ENCODE measurements at places on chromosomes 13 and 19.

- peak; percentile 55 for DNase-seq
These were observed 9.8 kb downstream of the CLEC4M start for GRCh38 chr19:7772752-7773291.

GRCh38 chr19:47002106-47002766, 17.4 kb upstream of the NPAS1 start:
- DNase-seq = no peak

DNA sequence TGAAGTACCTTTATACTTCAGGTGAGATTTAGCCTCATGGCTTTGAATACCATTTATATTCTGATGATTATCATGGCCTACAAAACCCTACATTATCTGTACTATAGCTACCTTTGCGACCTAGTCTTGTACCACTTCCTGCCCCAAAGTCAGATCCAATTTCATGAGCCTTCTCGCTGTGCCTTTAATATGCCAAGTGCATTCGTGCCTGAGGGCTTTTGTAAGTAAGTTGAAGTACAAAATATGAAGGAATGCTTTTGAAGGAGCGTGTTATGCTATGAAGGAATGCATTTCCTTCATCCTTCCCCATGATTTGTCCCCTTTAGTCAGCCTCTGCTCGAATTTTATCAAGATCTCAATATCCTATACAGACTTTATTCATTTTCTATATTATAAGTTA, 9.2 kb upstream of the RASL11A start:
- no peak for DNase-seq

DNA sequence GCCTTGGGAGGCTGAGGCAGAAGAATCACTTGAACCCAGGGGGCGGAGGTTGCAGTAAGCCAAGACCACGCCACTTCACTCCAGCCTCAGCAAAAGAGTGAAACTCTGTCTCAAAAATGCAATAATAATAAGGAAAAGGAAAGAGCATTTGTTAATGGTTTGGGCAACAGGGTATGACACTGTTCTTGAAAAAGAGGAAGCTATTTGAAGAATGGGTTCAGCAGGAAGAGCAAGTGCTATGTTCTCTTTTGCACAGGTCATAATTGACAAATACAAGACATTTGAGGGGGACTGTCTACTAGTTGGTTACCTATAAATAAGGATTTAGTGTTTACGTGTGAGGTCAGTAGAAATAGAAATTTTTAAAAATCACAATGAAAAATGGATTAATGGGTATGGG, 218.3 kb downstream of the DCT start:
- DNase-seq = no peak

DNA sequence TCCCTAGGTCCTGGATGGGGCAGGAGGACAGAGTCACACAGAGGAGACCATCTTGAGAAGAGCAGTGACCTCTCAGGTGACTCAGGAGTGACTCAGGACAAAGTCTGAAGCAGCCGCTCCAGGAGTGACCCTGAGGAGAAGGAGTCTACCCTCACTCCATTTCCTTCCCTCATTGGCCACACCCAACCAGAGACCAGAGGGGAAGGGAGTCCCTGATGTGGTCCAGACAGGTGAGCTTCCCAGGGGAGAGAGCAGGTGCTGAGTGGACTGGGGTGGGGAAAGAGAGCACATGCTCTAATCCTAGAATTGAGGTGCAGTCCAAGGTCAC, 75.5 kb upstream of the MEDAG start:
- no peak for DNase-seq

DNA sequence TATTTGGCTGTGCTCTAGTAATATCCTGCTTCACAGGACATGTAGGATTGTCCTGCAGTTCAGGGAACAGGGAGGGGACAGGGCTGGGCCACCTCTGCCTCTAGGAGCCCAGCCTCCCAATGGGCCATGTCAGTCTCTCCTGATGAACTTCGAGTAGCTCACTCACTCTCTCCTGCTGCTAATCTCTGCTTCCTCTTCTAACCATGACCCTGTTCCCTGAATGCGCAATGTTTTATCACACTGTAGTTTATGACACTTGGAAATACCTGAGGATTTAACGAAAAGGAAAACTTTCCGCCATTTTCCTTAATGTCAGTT, 9.2 kb downstream of the PARP4 start:
- DNase-seq = no peak

DNA sequence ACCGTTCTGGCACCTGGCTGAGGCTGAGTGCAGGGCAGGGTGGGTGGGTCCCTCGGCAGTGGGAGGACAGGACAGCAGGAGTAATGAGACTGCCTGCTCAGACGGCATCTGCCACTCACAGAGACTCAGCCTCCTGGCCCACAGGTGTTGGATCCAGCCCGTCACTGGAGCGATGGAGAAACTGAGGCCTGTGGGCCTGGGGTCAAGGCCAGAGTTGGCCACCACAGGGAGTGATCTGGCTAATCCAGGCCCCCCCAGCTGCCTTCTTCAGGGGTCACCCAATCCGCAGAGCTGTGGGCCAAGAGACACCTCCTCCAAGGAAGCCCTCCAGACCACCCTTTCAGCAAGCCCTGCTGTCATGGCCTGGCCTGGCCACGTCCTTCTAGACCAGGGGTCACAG, 103.7 kb upstream of the VSTM2B start:
- no peak for DNase-seq

GRCh38 chr19:39315933-39316332, 4.7 kb downstream of the LRFN1 start:
- DNase-seq = no peak

DNA sequence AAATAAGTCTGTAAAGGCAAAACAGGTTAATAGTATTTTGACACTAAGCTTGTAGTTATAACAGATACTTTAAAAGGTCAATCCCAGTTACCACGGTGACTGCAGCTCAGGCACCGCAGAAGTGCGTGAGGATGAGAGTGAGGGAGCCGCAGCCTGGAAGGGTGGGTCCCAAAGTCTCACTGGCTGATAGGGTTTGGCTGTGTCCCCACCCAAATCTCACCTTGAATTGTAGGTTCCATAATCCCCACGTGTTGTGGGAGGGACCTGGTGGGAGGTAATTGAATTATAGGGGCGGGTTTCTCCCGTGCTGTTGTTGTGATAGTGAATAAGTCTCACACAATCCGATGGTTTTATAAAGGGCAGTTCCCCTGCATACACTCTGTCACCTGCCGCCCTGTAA, 40.0 kb upstream of the GAS6 start:
- no peak for DNase-seq

DNA sequence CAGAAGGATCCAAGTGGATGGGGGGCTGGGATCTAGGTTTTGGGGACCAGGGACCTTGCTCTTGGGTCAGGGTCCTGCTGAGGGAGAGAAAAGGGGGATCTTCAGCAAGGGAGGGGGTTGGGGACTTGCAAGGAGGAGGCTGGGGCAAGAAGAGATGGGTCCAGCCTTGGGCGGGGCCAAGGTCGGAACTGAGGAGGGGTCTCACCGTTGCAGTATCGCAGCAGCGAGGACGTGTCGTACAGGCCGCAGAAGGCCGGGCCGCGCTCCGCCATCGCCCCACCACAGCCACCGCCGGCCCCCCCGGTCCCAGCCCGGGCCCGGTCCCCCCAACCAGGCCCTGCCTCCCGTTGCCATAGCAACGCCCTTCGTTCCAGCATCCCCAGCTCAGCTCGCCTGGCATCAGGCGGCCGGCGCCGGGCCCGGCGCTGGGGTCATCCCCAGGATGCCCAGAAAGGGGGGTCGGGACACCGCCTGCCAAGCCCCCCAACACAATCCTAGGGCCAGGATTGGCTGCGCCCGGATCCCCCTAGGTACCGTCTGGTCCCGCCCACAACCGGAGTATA, 6.0 kb upstream of the EML2 start:
- DNase-seq = no peak

GRCh38 chr19:10422846-10423245, 2.5 kb downstream of the PDE4A start:
- DNase-seq = no peak

- DNase-seq = no peak
These were observed 223.1 kb downstream of the MZT1 start for GRCh38 chr13:72504131-72504841.

GRCh38 chr19:38277969-38278680, 13.8 kb downstream of the SPINT2 start:
- no peak for DNase-seq

GRCh38 chr13:31094331-31095015, 67.2 kb downstream of the HSPH1 start:
- DNase-seq = no peak

DNA sequence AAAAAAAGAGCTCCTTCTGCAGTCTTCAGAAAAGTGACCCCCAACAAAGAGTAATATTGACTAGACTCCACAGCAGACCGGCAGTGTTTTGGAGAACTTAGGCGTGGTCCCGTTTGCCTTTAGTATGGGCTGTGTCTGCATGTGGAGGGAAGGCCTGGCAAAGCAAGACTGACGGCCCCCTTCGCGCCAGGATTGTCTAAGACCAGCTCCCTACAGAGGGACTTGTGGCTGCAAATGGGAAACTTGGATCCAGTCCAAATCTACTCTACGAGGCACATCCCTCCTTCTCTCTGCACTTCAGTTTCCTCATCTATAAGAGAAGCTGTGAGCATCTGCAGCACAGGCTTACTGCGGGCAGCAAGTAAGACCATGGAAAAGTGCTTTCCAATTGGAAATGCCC, 350.0 kb downstream of the ZNF536 start:
- no peak for DNase-seq

DNA sequence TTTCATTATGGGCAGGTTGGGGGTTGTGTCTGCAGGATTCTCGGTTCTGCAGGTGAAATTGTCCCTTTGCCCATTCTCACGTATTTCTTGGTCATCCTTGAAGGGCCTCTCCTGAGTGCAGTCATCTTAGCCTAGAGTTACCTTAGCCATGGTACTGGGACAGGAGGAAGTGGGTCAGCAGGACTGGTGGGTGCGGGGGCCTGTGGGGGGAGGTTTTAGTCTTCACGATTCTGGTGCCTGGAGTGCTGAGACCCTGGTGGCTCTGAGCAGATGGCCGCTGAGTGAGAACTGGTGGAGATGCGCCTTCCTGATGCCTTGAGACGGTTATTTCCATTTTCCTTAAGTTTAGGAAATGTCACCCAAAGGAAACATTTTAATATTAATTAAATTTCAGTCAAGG, 11.8 kb downstream of the COL4A2 start:
- DNase-seq = no peak

DNA sequence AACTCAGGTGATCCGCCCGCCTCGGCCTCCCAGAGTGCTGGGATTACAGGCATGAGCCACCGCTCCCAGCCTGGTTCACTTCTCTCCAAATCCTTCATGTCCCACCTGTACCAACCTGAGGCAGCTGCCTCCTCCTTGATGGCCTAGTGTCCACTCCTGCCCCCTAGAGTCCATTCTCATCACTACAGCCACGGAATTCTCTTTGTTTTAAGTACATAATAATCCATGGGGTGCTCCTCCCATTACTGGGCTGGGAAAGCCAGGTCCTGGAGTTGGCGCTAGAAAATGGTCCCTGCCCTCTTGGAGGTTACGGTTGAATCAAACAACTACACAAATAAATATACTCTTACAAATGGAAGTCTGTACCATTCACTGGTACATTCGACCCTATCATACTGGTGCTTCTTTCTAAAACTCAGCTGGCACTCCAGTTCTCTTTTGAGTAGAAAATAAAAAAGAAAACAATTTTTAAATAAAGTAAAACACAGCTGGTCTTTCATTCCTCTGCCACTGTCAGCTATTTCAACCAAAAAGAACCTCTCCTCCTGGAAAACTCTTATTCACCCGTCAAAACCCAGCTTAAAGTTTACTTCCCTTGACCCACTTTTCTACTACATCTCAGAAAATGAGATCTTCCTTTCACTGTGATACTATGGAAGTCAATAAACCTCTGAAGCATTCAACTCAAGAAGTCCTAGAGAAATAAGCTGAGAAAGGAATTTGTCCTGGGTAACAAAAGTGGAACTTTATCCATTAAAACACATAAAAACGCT, 22.4 kb upstream of the ARHGEF18 start:
- no peak for DNase-seq

DNA sequence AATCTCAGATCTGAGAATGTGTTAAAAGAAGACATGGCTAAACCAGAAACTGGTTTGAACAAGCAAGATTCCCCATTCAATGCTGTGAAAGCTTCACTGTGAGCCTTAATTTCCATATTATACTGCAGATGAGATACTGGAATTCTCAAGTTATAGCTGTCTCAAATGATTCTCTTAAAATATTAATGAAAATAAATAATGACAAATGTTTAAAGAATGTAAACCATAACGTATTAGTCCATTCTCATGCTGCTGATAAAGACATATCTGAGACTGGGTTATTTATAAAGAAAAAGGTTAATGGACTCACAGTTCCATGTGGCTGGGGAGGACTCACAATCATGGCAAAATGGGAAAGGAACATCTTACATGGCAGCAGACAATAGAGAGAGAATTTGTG, 667.8 kb downstream of the SLITRK1 start:
- DNase-seq = no peak

- no peak for DNase-seq
These were observed 193.6 kb downstream of the RAP2A start for GRCh38 chr13:97627566-97627965.

GRCh38 chr13:85816413-85816812, 17.2 kb upstream of the SLITRK6 start:
- no peak for DNase-seq

- no peak for DNase-seq
These were observed 4.2 kb downstream of the DHX34 start for GRCh38 chr19:47353307-47353712.

DNA sequence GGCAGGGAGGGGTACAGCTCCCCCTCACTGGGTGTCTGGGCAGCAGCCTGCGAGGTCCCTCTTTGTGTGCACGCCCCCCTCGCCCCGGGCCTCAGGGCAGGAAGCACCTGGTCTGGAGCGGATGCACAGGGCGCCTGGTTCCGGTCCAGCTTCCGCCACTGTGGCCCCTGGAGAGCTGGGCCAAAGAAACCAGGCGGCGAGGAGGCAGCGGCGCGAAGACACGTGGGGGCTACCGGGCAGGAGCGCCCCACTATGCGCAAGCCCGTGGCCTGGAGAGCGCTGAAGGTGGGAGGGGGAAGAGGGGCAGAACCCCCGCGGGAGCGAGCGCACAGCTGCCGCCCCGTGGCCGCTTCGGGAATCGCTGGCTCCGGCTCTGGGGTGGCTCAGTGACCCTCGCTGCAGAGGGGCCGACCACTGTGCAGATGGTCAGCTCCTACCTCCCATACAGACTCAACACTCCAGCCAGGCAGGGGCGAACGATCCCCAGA, 1.7 kb upstream of the LYL1 start:
- peak; percentile 97 for DNase-seq

DNA sequence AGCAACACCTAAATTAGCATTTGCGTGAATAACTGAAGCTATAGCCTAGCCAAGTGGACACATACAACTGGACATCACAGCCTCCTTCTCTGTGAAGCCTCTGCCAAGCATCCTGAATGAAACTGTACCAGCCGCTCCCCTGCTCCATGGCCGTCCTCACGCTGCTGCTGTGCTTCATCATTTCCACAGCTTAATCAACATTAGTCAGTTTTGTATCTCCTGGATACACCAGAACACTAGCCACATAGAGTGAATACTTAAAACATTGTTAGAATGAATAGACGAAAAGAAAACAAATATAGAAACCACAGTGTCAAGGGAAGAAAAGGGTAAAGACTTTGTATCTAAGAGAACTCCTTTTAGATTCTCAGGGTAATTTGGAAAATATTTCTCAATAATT, 1526.9 kb downstream of the EFNB2 start:
- no peak for DNase-seq

- no peak for DNase-seq
These were observed 459 bp downstream of the MIDN start for GRCh38 chr19:1248786-1249297.

- no peak for DNase-seq
These were observed 3.2 kb downstream of the UBAC2 start for GRCh38 chr13:99203601-99204579.

Data from GF-D8 (cell line).